ENCODE measurements at places on chromosomes 5 and 9. TPM values are rescaled to one million over a fixed set of nuclear protein-coding genes. Genes with fewer than 3 reads are reported as not detected.

CSF2 gene
- total RNA-seq: 41.4 TPM

PCDHGB4 gene
- total RNA-seq: 0.29 TPM

FYB1 gene
- 71.9 TPM for total RNA-seq

DNA sequence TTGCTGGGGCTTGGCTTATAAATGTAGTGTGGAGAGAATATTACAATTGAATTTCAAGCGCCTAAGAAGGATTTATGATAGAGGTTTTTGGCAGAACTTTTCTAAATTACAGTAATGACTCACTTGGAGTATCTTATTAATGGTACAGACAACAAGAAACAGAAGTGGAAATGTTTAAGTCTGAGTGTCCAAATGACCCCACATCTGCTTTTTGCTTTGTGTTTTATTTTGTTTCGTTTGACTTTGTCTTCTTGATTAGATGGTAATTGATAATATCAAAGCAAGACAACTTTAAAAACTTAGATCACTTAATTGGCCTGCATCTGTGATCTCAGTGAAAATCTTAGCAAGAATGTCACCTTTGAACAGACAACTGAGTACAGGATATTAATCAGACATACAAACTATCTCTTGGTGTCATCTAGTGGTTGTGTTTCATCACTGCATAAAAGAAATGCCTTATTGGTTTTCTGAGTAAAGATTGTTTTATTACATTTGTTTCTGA, 577.4 kb downstream of the ISL1 start:
- no peaks in the 10 kb centered on the region for H3K4me1 ChIP-seq
- no peak overlapping the region for H3K4me3 ChIP-seq
- H3K27ac ChIP-seq: no peak overlapping the region
- DNase-seq: no peak
- no peaks in the 10 kb centered on the region for H3K36me3 ChIP-seq

- no peaks in the 10 kb centered on the region for H3K36me3 ChIP-seq
- peaks cover 23% of the 10 kb centered on the region for H3K27me3 ChIP-seq
- no peaks in the 10 kb centered on the region for H3K4me1 ChIP-seq
- no peak overlapping the region for H3K4me3 ChIP-seq
- no peak for DNase-seq
- no peak overlapping the region for H3K27ac ChIP-seq
Observed at GRCh38 chr9:7320139-7320538, 479.4 kb downstream of the DMAC1 start.

DNA sequence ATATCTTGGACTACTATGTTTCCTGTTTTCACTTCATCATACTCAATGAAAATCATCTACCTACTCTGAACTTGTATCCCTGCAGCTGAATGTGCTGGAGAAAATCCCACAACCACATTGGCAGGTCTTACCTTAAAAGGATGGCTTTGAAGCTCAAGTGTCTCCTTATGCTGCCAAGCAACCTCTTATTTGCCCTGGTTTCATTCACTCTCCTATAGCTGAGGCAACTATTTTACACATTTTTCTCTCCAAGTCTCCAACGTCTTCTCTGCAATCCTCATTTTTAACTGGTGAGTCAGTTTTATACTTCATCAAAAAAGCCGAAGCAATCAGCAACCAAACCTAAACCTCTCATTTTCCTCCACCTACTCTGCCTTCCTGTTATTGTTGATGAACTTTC, 49.7 kb downstream of the POU4F3 start:
- no peak for DNase-seq
- H3K4me3 ChIP-seq: no peak overlapping the region
- no peaks in the 10 kb centered on the region for H3K36me3 ChIP-seq
- H3K27me3 ChIP-seq: no peaks in the 10 kb centered on the region

- H3K36me3 ChIP-seq: no peaks in the 10 kb centered on the region
- H3K27me3 ChIP-seq: no peaks in the 10 kb centered on the region
- DNase-seq: no peak
- H3K4me3 ChIP-seq: no peak overlapping the region
Observed at GRCh38 chr9:134321946-134322741, 4.1 kb upstream of the RXRA start.

- H3K27ac ChIP-seq: no peak overlapping the region
- no peak overlapping the region for H3K4me3 ChIP-seq
- no peaks in the 10 kb centered on the region for H3K36me3 ChIP-seq
- H3K4me1 ChIP-seq: no peaks in the 10 kb centered on the region
Observed at GRCh38 chr9:91746904-91747303, 203.1 kb downstream of the ROR2 start.

DNA sequence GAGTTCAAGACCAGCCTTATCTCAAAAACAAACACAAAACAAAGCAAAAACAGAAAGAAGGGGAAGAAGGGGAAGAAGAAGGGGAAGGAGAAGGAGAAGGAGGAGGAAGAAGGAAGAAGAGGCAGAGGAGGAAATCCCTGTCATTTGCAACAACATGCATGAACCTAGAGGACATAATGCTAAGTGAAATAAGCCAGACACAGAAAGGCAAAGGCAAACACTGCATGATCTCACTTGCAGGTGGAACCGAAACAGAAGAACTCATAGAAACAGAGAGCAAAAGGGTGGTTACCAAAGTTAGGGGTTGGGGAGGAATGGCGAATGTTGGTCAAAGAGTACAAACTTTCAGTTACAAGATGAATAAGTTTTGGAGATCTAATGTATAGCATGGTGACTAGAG, 135.4 kb downstream of the UGCG start:
- peaks cover 61% of the 10 kb centered on the region for H3K4me1 ChIP-seq
- peak overlapping the region; percentile 43 for H3K4me3 ChIP-seq
- H3K27ac ChIP-seq: no peak overlapping the region
- DNase-seq: no peak
- no peaks in the 10 kb centered on the region for H3K27me3 ChIP-seq
- peaks cover 7% of the 10 kb centered on the region for H3K36me3 ChIP-seq

DNA sequence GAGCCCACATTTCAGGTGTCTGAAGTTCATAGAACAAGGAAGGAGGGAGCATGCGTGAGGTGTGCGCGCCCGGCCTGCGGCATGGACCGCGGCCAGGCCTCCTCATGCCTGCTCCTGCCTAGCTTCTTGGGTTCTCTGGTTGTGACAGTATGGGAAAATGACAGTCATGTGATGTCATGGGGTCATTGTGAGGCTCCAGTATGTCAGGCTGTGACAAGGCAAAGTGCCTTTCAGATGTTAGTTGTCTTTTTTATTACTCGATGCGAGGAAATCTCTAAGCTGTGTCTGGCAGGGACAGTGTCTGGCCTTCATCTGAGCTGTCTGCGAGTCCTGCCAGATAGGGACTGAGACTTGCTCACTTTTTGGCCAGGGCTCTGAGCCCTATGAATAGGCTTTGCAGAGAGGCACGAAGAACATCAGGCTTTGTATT, 13.3 kb downstream of the UCK1 start:
- no peak overlapping the region for H3K4me3 ChIP-seq
- H3K36me3 ChIP-seq: no peaks in the 10 kb centered on the region
- H3K4me1 ChIP-seq: no peaks in the 10 kb centered on the region
- no peak for DNase-seq
- H3K27ac ChIP-seq: no peak overlapping the region

DNA sequence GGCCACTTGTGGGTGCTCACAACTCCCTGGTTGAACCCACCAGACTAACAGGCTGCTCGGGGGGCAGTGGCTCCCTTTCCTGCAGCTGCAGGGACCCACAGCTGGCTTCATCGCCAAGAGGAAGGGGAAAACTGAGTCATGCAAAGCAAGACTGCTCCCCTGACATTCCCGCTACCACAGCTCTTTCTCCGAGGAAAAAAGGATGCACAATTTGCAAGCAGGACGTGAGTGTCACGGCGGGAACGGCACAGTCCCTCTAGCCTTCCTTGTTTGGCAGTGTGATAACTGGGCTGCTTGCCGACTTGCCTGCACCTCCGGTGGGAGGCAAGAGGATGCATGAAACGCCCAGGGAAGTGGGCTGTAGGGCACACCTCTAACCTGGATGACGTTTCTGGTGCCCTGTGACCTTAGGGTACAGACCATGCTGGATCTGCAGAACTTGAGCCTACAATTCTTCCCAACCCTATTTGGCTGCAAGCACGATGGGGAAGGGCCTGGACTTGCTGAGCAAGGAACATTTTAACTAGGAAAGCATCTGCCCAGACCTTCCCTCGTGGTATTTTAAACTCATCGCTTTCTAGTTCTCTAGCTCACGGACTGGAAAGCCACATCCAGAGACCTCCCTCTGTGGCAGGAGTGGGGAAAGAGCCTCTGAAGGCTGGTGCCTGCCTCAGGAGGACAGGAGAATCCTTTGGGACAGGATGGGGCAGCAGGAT, 7.8 kb downstream of the SH3PXD2B start:
- H3K4me3 ChIP-seq: no peak overlapping the region
- peaks cover 16% of the 10 kb centered on the region for H3K4me1 ChIP-seq
- H3K27me3 ChIP-seq: peaks cover 29% of the 10 kb centered on the region
- H3K36me3 ChIP-seq: no peaks in the 10 kb centered on the region
- H3K27ac ChIP-seq: no peak overlapping the region

DNA sequence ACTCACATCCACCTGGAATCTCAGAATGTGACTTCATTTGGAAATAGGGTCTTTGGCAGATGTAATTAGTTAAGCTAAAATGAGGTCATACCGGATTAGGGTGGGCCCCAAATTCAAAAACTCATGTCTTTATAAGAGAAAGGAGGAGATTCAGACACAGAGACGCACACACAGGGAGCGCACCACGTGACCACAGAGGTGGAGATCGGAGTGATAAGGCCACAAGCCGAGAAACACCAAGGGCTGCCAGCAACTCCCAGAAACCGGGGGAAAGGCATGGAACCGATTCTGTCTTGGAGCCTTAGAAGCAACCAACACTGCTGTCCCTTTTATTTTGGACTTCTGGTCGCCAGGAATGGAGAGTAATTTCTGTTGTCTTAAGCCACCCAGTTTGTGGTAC, 31.8 kb upstream of the LMX1B start:
- H3K4me1 ChIP-seq: no peaks in the 10 kb centered on the region
- DNase-seq: no peak
- peaks cover 32% of the 10 kb centered on the region for H3K27me3 ChIP-seq
- H3K36me3 ChIP-seq: no peaks in the 10 kb centered on the region
- H3K27ac ChIP-seq: no peak overlapping the region

DNA sequence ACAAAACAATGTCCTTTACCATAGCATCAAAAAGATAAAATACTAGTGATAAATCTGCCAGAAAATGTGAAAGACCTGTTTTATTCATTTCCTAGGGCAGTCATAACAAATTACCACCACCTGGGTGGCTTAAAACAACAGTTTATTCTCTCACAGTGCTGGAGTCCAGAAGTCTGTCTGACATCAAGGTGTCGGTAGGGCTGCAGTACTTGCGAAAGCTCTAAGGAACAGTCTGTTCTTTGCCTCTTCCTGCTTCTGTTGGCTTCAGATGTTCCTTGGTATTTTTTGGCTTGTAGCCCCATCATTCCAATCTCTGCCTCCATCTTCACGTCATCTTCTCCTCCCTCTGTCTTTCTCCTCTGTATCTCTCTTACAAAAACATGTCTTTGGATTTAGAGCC, 51.0 kb downstream of the PTPDC1 start:
- H3K36me3 ChIP-seq: no peaks in the 10 kb centered on the region
- no peak overlapping the region for H3K4me3 ChIP-seq
- H3K27me3 ChIP-seq: peaks cover 17% of the 10 kb centered on the region
- no peak overlapping the region for H3K27ac ChIP-seq
- no peak for DNase-seq
- no peaks in the 10 kb centered on the region for H3K4me1 ChIP-seq

Data from natural killer cell treated with Interleukin-12 subunit alpha and Interleukin-12 subunit beta and Interleukin-15 and Interleukin-18, amount 100 ng/mL, for 72 hours (primary cell).